ENCODE measurements at places on chromosomes 11 and 22.

- no peak overlapping the region for H3K4me3 ChIP-seq
- H3K36me3 ChIP-seq, result no peaks in the 10 kb centered on the region
- H3K27ac ChIP-seq, result no peak overlapping the region
- no peak for DNase-seq
- no peaks in the 10 kb centered on the region for H3K27me3 ChIP-seq
- no peaks in the 10 kb centered on the region for H3K4me1 ChIP-seq
Measured at GRCh38 chr11:102776454-102776853, 4.0 kb downstream of the MMP10 start.

GRCh38 chr11:48123934-48124755, 92.5 kb upstream of the OR4B1 start:
- H3K4me1 ChIP-seq, result no peaks in the 10 kb centered on the region
- H3K27ac ChIP-seq, result no peak overlapping the region
- no peak overlapping the region for H3K4me3 ChIP-seq
- peaks cover 69% of the 10 kb centered on the region for H3K36me3 ChIP-seq
- DNase-seq, result no peak

- DNase-seq, result no peak
- no peak overlapping the region for H3K27ac ChIP-seq
- H3K27me3 ChIP-seq, result no peaks in the 10 kb centered on the region
- peaks cover 21% of the 10 kb centered on the region for H3K4me1 ChIP-seq
- H3K4me3 ChIP-seq, result no peak overlapping the region
Measured at GRCh38 chr22:38148245-38148644, 33.4 kb downstream of the PLA2G6 start.

GRCh38 chr11:75911459-75911858, 96.4 kb downstream of the UVRAG start:
- H3K27me3 ChIP-seq, result no peaks in the 10 kb centered on the region
- peaks cover 11% of the 10 kb centered on the region for H3K36me3 ChIP-seq
- H3K27ac ChIP-seq, result no peak overlapping the region

GRCh38 chr22:26561756-26562417, 28.0 kb downstream of the TPST2 start:
- no peaks in the 10 kb centered on the region for H3K27me3 ChIP-seq
- no peak overlapping the region for H3K27ac ChIP-seq
- H3K4me1 ChIP-seq, result peaks cover 10% of the 10 kb centered on the region
- DNase-seq, result no peak
- peaks cover 17% of the 10 kb centered on the region for H3K36me3 ChIP-seq

- H3K4me3 ChIP-seq, result no peak overlapping the region
- no peaks in the 10 kb centered on the region for H3K27me3 ChIP-seq
- H3K4me1 ChIP-seq, result no peaks in the 10 kb centered on the region
- DNase-seq, result no peak
- no peaks in the 10 kb centered on the region for H3K36me3 ChIP-seq
Measured at GRCh38 chr22:32994041-32994830, 63.9 kb downstream of the SYN3 start.

DNA sequence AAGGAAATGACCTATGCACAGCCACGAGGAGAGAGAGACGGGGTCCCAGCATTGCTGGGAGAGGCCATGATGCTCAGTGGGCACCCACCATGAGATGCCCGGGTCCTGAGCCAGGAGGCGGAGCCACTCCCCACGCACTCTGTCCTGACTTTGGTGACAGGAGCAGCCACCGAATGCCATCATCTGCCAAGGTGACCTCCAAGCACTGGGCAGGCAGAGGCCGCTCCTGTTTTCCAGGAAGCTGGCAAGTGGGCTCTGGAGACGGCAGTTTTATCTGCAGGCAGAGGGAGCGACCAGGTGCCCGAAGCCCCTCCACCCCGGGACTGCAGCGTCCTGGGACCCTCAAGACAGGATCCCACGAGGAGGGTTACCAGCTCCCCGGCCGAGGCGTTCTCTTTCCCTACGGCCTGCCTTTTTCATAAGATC, 453.9 kb downstream of the BRD1 start:
- no peak overlapping the region for H3K4me3 ChIP-seq

DNA sequence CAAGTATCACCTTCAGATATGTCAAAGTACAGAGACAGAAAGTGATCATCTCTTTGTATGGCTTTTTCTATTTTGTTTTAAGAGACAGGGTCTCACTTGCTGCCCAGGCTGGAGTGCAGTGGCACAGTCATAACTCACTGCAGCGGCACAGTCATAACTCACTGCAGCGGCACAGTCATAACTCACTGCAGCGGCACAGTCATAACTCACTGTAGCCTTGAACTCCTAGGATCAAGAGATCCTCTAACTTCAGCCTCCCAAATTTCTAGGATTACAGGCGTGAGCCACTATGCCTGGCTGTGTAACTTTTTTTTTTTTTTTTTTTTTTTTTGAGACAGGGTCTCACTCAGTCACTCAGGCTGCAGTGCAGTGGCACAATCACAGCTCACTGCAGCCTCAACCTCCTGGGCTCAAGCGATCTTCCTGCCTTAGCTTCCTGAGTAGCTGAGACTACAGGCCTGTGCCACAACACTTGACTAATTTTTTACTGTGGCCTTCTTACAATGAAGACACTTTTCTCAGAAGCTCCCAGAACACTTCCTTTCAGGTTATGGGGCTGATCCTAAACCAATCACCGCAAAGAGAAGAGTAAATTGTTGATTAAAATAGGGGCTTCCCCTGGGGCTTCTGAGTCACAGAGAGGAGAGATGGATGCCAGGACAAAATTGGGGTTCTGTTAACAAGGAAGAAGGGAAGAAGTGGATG, 9.0 kb upstream of the HIKESHI start:
- no peak for DNase-seq
- H3K36me3 ChIP-seq, result no peaks in the 10 kb centered on the region
- no peak overlapping the region for H3K4me3 ChIP-seq

DNA sequence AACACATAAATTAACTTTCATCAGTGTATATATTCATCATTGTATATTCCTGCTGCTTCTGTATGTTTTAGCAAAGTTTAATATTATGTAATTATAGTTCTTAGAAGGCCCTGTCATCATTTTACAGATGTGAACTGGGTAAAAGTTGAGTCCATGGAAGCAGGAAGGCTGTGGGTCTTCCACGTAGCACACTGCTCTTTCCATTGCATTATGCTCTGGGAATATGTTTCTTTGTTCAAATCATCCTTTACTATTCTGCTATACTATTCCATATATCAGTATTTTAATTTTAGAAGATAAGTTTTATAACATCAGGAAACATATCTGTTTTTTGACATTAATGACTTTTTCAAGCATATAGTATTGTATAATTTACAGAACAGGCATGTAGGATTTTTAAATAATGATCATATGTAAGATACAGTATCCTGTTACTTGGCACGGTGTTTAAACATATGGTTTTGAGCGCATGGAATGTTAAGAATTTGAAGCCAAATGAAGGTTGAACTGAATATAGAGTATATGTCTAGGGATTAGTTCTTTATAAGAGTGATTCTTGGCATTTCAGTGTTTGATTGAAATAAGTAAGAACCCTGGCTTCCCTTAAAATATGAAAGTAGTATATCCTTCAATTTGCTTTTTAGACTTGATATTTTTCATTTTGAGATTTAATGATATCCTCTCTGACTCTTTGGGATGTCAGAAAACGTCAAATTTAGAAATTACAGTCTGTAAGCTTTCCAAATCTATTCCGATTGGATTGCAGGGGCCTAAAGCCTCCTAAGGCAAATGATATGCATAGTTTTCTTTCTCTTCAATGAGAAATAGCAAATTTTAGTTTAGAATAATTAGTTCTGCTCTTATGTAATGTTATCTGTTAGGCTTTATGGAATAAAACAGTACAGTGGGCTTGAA, 8.6 kb downstream of the CCDC81 start:
- H3K4me1 ChIP-seq, result no peaks in the 10 kb centered on the region
- H3K27ac ChIP-seq, result no peak overlapping the region
- no peaks in the 10 kb centered on the region for H3K36me3 ChIP-seq
- DNase-seq, result no peak
- H3K4me3 ChIP-seq, result no peak overlapping the region

- H3K4me3 ChIP-seq, result no peak overlapping the region
- H3K27me3 ChIP-seq, result no peaks in the 10 kb centered on the region
- H3K4me1 ChIP-seq, result peaks cover 17% of the 10 kb centered on the region
- H3K27ac ChIP-seq, result no peak overlapping the region
Measured at GRCh38 chr11:3006505-3007260, 14.6 kb upstream of the NAP1L4 start.

GRCh38 chr11:104164028-104164520, at the start of gene PDGFD:
Gene PDGFD (minus strand): TSS chr11:104164147.
- no peaks in the 10 kb centered on the region for H3K36me3 ChIP-seq
- no peak for DNase-seq
- peaks cover 6% of the 10 kb centered on the region for H3K4me1 ChIP-seq
- H3K27me3 ChIP-seq, result peaks cover 4% of the 10 kb centered on the region

DNA sequence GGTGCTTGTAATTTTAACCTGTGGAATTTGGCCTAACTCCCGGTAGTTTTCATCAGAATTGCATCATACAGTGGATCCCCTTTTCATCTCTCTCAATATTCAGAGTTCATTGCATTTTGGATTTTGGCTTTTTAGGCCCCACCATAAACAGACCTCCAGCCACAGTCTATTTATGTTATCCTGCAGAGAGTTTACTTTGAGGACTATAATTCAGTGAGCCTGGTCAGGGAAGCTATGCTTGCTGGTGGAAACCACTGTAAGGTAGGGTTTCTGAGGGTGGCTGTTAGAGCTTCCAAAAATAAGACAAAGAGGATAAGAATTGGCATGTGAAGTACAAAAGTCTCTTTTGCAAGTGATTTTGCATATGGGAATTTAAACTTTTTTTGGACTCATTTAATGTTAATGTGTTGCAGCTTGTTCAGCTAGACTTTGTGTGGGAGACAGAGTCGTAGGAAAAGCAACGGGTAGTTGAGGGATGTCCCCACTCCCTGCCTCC, 34.8 kb upstream of the DDI1 start:
- H3K4me3 ChIP-seq, result no peak overlapping the region
- H3K27me3 ChIP-seq, result no peaks in the 10 kb centered on the region
- H3K36me3 ChIP-seq, result no peaks in the 10 kb centered on the region
- no peaks in the 10 kb centered on the region for H3K4me1 ChIP-seq
- H3K27ac ChIP-seq, result no peak overlapping the region
- no peak for DNase-seq

GRCh38 chr11:33751878-33752277, 15.7 kb upstream of the CD59 start:
- DNase-seq, result no peak
- H3K27me3 ChIP-seq, result no peaks in the 10 kb centered on the region
- no peak overlapping the region for H3K4me3 ChIP-seq
- H3K36me3 ChIP-seq, result peaks cover 95% of the 10 kb centered on the region
- no peak overlapping the region for H3K27ac ChIP-seq

GRCh38 chr11:66363187-66363601, 8.4 kb downstream of the SLC29A2 start:
- DNase-seq, result no peak
- H3K4me3 ChIP-seq, result no peak overlapping the region
- H3K36me3 ChIP-seq, result peaks cover 8% of the 10 kb centered on the region
- no peaks in the 10 kb centered on the region for H3K4me1 ChIP-seq

- H3K36me3 ChIP-seq, result peaks cover 56% of the 10 kb centered on the region
- no peaks in the 10 kb centered on the region for H3K27me3 ChIP-seq
- H3K4me3 ChIP-seq, result no peak overlapping the region
- DNase-seq, result no peak
Measured at GRCh38 chr11:13388741-13389140, 74.3 kb downstream of the BTBD10 start.

DNA sequence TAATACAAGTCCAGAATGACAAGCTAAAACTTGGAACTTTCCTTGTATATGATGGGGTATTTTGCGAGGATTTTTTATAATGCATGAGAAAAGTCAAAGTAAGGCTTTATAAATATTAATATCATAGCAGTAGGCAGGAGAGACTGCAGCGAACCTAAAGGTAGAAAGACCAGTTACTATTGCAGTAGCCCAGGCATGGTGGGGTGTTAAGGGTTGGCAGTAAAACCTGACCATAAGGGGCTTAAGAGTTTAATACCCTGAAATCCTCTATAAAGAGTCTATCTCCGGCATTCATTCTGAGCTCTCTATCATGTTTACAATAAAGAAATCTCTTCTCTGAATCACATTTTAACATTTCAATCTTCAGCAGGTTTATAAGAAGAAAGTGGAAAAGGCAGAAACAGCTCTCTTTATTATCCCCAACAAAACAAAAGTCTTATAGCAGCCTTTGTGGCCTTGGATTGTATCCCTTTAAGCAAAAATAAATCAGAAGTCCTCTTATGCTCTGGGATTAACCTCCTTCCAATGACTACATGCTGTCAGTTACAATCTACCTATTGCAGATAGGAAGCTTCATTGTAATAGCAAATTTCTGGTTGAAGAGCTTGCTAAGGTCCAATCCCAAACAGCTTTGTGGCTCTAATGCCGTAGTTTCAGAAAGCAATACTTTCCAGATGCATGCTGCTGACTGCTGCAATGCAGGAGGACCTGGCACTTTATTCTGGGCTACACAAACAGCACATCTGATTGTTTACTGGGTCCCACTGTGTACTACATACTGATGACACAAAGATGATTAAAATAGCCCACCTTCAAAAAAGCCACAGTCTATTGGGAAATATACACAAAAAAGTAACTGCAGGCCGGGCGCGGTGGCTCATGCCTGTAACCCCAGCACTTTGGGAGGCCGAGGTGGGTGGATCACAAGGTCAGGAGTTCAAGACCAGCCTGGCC, 45.8 kb downstream of the SIK3 start:
- peaks cover 6% of the 10 kb centered on the region for H3K4me1 ChIP-seq
- H3K36me3 ChIP-seq, result peaks cover 7% of the 10 kb centered on the region
- no peaks in the 10 kb centered on the region for H3K27me3 ChIP-seq

DNA sequence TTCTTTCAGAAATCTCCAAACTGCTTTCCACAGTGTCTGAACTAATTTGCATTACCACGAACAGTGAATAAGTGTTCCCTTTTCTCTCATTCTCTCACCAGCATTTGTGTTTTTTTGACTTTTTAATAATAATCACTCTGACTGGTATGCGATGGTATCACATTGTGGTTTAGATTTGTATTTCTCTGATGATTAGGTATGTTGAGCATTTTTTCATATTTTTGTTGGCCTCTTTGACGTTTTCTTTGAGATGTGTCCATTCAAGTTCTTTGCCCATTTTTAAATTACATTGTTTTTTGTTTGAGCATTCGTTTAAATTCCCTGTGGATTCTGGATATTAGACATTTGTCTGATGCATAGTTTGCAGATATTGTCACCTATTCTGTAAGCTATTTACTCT, 1639.6 kb upstream of the TENM4 start:
- no peak for DNase-seq
- no peaks in the 10 kb centered on the region for H3K36me3 ChIP-seq
- no peak overlapping the region for H3K4me3 ChIP-seq
- no peaks in the 10 kb centered on the region for H3K4me1 ChIP-seq
- no peaks in the 10 kb centered on the region for H3K27me3 ChIP-seq

DNA sequence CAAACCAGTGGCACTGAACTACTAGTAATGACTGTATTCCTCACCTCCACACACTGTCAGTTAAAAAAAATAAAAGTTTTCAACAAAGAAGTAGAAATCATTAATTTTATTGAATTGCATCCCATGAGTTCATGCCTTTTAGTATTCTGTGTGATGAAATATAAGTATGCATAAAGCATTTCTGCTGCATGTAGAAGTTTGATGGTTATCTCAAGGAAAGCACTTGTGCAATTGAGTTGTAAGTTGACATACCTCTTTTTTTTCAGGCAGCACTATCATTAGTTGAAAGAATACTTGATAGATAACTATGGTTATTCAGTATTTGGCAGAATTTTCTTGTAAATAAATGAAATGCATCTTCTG, 104.4 kb downstream of the STIM1 start:
- H3K36me3 ChIP-seq, result no peaks in the 10 kb centered on the region
- H3K27me3 ChIP-seq, result no peaks in the 10 kb centered on the region
- H3K4me1 ChIP-seq, result peaks cover 18% of the 10 kb centered on the region
- DNase-seq, result no peak

Data from CD4-positive, alpha-beta T cell (primary cell).